ENCODE measurements at places on chromosomes 12 and 14. TPM values are rescaled to one million over a fixed set of nuclear protein-coding genes. Genes with fewer than 3 reads are reported as not detected.
A peak's percentile ranks its signal among the peaks of the same experiment; 100 is the strongest.

DNA sequence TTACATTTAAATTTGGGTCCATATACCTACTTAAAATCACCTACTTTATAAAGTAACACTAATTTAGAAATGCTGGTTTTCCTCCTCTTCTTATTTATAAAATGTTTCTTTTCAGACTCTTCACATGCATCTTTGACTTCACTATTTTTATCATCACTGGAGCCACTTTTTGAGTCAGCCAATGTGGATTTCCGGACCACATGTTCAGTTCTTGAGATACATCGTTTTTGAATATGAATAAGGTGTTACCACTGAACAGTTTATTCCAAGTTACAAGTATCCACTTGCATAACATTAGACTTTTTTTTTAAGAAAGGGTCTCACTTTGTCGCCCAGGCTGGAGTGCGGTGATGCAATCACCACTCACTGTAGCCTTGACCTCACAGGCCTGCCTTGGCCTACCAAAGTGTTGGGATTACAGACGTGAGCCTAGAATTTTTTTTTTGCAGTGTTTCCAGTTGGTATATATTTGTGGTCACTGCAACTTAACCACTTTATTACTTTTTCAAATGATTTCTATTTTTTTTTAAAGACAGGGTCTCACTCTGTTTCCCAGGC, 5.7 kb downstream of the FNTB start:
- H3K27me3 ChIP-seq: no peaks in the 10 kb centered on the region
- H3K36me3 ChIP-seq: no peaks in the 10 kb centered on the region
- H3K4me1 ChIP-seq: peaks cover 9% of the 10 kb centered on the region
- H3K4me3 ChIP-seq: no peak overlapping the region
- H3K27ac ChIP-seq: no peak overlapping the region
- DNase-seq: peak; percentile 55

- H3K36me3 ChIP-seq: no peaks in the 10 kb centered on the region
- H3K4me3 ChIP-seq: no peak overlapping the region
- DNase-seq: no peak
- no peaks in the 10 kb centered on the region for H3K4me1 ChIP-seq
- no peak overlapping the region for H3K27ac ChIP-seq
- H3K27me3 ChIP-seq: no peaks in the 10 kb centered on the region
Measured at GRCh38 chr14:40371011-40371410, 938.8 kb upstream of the FBXO33 start.

DNA sequence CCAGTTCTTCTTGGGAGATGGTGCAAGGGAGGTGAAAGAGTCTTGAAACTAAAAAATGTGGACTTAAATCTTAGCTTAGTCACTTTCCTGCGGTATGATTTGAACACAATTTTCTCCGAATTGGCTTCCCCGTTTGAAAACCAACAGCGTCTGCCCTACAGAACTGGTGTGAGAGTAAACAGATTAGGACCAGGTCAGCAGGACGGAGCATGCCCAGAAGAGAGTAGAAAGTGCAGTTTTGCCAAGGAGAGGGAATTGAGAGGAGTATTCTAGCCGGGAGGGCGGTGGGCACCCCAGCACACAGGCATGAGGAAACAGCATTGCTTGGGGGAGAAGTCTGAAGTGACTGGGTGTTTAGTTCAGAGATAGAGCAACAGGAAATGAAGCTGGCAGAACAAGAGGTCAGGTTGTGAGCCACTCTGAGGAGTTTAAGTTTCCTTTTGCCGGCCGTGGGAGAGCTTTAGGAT, 927.1 kb downstream of the VRK1 start:
- no peak overlapping the region for H3K4me3 ChIP-seq
- H3K27ac ChIP-seq: peak overlapping the region; percentile 41
- DNase-seq: no peak
- H3K27me3 ChIP-seq: no peaks in the 10 kb centered on the region
- H3K4me1 ChIP-seq: peaks cover 3% of the 10 kb centered on the region

DNA sequence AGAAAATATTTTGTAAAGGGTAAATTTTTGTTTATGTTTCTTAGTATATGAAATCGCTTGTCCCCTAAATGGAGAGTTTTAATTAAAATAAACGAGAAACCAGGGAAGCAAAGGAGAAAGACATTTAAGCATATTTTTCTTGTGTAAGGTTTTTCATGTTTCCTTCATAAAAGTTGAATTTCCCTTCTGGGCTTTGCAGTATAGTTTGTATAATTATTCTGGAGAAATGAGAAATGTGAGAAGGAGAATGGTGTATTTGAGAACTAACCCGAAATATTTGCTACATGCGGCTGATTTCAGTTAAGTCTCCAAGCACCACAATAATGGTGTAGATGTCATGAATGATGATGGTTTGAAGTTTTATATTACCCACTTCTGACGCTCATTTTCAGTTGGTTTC, 307.7 kb upstream of the SEL1L start:
- no peaks in the 10 kb centered on the region for H3K36me3 ChIP-seq
- no peaks in the 10 kb centered on the region for H3K4me1 ChIP-seq
- H3K27me3 ChIP-seq: no peaks in the 10 kb centered on the region
- no peak overlapping the region for H3K27ac ChIP-seq
- DNase-seq: no peak

DNA sequence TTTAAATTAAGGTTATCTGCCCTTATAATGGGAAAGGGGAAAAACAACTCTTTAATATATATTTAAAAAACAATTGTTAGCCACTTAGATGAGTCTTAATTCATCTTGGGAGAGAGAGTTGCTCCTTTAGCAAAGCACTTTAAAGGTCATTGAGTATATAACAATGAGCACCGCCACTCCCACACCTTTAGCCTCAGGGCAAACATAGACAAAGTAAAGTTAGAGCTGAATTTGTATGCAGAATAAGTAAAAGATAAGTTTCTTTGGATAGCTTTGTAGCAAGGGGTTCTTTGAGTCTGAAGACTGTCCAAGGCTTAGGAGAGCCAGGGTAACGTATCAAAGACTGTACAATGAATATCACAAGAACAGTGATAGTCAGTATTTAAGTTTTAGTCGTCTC, 728.8 kb upstream of the LMO3 start:
- H3K4me3 ChIP-seq: no peak overlapping the region
- H3K4me1 ChIP-seq: no peaks in the 10 kb centered on the region
- no peak overlapping the region for H3K27ac ChIP-seq

DNA sequence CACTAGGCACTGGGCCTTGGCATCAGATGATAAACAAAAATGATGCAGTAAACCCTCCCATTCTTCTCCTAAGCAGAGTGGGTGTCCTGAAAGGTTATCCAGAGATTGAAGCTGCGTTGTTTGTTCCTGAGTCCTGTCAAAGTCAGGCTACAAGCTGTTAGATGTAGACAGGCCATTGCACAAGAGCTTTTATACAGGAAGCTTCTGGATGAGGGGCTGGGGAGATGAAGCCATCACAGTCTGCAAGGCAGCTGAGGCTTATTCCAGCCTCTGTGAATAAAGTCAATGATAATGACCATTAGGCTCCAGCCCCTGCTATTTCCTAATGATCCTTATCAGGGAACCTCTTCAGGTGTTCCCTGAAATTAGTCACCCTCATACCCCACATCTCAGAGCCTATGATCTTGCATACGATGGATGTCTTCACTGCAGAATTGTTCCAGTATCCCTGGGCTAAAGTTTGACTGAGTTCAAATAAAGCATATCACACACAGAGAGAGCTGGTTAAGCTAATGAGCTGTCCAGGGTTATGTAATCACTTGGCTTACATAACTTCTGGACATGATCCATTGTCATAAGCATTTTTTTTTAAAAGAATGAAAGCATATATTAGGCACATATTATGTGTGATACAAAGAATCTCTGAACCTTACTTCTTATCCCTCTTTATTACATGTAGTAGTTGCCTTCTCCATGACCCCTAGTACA, 337.1 kb upstream of the OR4E1 start:
- no peak overlapping the region for H3K4me3 ChIP-seq
- no peaks in the 10 kb centered on the region for H3K36me3 ChIP-seq
- no peaks in the 10 kb centered on the region for H3K27me3 ChIP-seq

The MANSC1 gene
- total RNA-seq: 23.7 TPM

The GXYLT1 gene
- 12.1 TPM for total RNA-seq

The ASIC1 gene
- total RNA-seq: 1.6 TPM

The TAS2R30 gene
- total RNA-seq: 3.9 TPM

The CTDSP2 gene
- total RNA-seq: 220 TPM

The CLEC4D gene
- 1.4 TPM for total RNA-seq

The FAM216A gene
- total RNA-seq: 3.0 TPM
